Nephron progenitor cell (in vitro differentiated cells): ENCODE measurements at places on chromosomes 7 and 10.

DNA sequence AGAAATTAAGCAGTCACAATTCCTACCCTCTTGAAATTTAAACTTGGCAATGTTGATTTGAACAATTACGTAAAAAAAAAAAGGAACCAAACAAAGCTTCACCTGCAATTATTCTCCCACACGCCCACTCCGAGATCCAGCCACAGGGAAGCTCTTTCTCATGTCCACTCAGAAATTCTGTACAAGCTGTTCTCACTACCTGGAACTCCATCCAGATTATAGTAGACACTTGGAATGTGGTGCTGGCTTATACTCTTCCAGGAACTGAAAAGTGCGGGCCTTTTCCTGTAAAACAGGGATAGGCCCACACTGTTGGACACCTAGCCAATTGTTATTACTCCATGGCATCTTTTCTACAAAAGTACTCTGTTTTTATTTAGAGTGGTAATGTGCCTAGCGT lies 20.3 kb upstream of the TOMM7 start:
- DNase-seq: no peak

GRCh38 chr10:61100887-61101286 lies 156.9 kb upstream of the RHOBTB1 start:
- DNase-seq: no peak

- no peak for DNase-seq
Measured at GRCh38 chr7:2775785-2776184, 68.3 kb downstream of the GNA12 start.

DNA sequence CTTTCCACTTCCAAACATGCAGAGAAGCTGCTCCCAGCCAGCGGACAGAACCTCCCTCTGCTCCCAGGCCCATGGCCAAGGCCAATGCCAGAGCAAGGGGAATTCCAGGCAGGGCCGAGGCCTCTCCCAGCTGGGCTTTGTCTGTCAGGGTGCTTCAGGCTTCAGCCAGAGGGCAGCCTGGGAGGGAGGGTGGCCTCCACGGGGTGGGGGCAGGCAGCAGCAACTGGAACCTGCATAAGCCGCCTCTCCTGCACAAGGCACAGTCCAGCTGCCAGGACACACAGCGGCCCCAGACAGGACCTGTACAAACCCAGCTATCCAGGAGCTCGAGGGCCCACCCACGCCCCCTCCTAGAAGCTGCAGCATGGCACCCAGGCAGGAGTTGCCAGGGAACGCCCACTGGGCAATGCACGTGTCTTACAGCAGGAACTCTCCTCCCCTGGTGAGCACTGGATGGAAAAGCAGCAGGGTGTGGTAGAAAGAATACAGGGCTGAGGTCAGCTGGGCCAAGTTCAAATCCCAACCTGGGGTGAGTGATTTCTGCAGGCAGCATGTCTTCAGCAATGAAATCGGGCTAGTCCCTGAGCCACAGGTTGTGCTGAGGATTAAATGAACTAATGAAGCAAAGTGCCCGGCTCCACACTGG lies 7.6 kb downstream of the FAM53B start:
- no peak for DNase-seq

DNA sequence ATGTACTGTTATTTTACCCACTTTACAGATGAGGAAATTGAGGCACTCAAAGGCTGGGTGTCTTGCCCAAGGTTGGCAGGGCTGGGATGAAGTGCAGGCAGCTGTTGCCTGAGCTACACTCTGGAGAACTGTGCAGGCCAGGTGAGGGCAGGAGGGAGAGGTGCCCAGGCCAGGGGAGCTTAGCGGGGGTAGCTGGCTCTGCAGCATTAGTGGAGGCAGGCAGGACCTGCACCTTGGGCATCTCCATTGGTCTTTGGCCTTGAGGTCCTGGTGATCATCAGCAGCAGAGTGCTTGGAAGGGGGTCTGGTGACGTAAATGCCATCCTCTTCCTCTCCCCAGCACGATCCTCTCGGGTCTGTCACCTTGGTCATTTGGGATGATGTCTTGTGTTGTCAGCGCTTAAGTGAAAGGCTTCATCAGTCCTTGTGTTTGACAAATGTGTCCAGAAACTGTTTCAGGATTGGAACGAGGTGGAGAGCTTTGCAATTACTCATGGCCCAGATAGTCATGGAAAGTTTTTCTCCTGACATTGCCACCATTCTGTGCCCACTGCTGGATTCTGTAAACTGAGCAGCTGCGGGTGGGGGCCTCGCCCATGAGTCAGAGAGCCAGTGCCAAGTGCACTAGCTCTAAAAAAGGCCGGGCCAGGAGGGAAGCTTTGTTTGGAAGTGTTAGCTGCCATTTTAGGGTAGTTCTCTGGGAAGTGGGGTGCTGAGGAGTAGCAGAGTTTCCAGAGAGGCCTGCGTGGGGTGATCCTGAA lies 47.6 kb downstream of the TSPAN15 start:
- DNase-seq: no peak

- no peak for DNase-seq
Measured at GRCh38 chr10:132827861-132828539, 42.1 kb upstream of the NKX6-2 start.

- no peak for DNase-seq
Measured at GRCh38 chr10:82981137-82981723, 1106.2 kb downstream of the NRG3 start.

- DNase-seq: no peak
Measured at GRCh38 chr10:10020945-10021344, 996.7 kb upstream of the CELF2 start.

DNA sequence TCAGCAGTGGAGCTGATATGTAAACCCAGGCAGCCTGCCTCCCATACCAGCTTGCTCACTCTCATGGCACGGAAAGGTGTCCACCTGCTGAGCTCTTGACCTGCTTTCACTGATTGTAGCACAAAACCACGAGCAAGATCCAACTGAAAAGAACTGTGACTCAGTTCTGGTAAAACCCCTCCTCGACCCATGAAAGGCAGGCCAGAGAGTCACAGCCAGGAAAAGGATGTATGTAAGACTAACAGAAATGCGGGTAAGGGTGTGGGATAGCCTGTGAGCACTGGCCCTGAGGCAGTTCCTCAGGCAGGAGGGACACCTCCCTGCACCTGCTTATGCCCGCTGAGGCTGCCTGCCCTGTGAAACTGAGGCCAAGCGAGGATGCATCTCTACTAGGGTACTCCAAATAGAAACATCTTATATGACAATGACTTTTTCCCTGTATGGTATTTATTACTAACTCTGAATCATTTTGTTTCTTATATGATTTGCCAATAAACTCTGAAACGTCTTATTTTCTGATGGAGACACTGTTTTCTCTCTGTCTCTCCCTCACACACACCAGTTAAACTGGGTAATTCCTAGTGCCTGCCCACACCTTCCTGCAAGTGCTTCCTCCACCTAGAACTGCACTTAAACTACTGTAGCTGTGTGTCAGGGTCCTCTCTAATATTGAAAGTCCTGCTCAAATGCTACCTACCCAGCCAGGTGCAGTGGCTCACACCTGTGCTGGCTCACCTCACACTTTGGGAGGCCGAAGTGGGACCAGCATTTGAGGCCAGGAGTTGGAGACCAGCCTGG lies 73.3 kb upstream of the GHITM start:
- no peak for DNase-seq

DNA sequence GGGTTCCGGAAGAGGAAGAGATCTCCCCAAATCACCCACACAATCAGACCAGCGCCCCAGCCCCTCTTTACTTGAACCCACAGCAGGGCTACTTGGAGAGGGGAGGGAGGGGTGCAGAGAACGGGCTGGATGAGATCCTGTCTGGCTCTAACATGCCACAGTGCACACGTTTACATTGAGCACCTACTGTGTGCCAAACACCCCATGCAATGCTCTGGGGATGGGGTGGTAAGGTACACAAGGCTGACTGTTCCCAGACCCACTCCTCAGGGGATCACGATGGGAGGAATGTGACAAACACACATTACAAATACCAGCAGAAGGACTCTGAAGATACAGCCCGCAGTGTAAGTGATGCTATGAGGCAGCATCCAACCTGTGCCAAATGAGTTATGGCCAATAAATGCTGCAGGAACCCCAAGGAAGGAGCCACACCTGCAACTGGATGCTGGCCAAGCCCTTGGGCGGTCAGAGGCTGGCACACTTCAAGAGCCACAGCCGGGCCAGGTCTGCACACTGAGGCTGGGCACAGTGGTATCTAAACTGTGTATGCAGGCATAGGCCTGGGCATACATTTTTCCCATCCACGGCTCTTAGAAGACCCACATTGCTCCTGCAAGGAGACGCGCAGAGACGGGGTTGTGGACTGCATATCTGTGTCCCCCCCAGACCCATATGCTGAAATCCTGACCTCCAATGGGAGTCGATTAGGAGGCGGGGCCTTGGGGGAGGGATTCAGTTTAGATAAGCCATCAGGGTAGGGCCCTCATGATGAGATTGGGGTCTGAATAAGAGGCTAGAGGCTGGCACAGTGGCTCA lies 6.4 kb downstream of the SPOCK2 start:
- no peak for DNase-seq

- no peak for DNase-seq
Measured at GRCh38 chr10:113434315-113434714, 118.5 kb upstream of the HABP2 start.

- no peak for DNase-seq
Measured at GRCh38 chr10:79413196-79413595, 32.2 kb downstream of the ZCCHC24 start.

GRCh38 chr7:1015196-1016121 lies 28.9 kb upstream of the GPR146 start:
- DNase-seq: no peak

DNA sequence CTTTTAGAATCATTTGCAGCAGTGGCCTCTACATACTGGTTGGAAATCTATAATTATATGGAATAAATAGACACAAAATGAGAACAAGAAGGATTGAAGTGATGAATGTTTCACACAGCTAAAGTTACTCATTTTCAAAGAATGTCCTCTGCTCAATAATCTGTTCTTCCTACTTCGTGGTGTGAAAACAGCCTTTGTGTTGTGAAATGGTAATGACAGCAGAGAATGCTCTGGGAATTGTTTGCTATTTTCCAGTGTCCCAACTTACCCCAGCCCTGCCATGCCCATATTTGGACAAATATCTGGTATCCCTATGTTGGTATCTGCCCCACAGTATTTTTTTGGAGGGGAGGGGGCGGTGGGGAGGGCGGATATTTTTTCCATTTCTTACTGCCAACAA lies 130.4 kb downstream of the GLI3 start:
- DNase-seq: no peak
